ENCODE measurements at places on chromosomes 4 and X. TPM values are rescaled to one million over a fixed set of nuclear protein-coding genes. Genes with fewer than 3 reads are reported as not detected.

GRCh38 chr4:163598028-163598427 lies 103.5 kb downstream of the TMA16 start:
- no peak for DNase-seq

GRCh38 chr4:2694691-2695090 lies 61.4 kb downstream of the TNIP2 start:
- DNase-seq = no peak

GRCh38 chrX:25028726-25029125 lies 13.0 kb upstream of the ARX start:
- DNase-seq = no peak

GRCh38 chrX:147850875-147851274 lies 60.8 kb upstream of the FMR1 start:
- DNase-seq = no peak

The GPR50 gene
- not detected for polyA plus RNA-seq

DNA sequence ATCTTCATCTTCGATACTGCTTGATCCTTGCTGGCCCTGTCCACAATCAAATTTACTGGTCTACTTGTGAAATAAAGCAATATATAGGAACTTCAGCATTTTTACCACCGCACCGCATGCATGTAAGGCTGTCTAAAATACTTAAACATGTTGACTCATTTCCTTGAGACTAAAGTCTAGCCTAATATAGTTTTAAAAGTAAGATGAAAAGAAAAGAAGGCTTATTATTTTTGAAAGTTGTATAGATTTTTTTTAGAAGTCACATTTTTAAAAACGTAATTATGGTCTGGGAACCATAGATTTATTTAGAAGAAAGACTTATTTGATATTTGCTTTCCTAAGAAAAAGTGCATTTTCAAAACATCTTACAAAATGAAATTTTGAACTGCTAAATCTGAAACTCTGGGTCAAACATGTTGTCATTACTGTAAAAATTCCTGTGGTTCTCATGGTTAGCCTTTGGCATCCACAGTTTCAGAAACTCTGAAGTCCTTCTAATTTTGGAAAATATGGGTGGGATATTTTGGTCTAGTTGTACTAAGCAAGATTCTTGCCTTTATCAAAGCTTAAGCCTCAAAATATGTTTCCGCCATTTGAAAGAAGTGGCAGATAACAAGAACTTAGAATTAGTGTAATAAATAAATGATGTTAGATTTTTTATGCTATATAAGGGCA lies 423.5 kb upstream of the CTSO start:
- DNase-seq = no peak

GRCh38 chrX:155865193-155865592 lies 16.0 kb upstream of the VAMP7 start:
- DNase-seq = no peak

The TECRL gene
- polyA plus RNA-seq = not detected

The UGT2B10 gene
- 0.03 TPM for polyA plus RNA-seq

- peak; percentile 2 for DNase-seq
Observed at GRCh38 chr4:142036795-142037583, 400.6 kb downstream of the IL15 start.

GRCh38 chr4:74536557-74536956 lies 91.6 kb downstream of the AREG start:
- DNase-seq = no peak

DNA sequence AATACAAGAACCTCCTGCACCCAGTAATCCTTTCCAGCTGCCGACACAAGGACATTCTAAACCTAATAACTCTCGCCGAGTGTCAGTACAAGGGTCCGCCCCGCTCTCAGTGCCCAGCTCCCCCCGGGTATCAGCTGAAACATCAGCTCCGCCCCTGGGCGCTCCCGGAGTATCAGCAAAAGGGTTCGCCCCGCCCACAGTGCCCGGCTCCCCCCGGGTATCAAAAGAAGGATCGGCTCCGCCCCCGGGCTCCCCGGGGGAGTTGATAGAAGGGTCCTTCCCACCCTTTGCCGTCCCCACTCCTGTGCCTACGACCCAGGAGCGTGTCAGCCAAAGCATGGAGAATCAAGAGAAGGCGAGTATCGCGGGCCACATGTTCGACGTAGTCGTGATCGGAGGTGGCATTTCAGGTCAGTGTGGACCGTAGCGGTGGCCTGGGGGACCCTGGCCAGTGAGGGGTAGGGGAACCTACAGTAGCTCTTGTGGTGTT lies at the start of gene MAOA:
TSS of gene MAOA (plus strand) at position 295 of the 490 bp plus-strand sequence. CDS start at position 338, 43 bp downstream.
- peak; percentile 71 for DNase-seq

The XAGE2 gene
- 1.6 TPM for polyA plus RNA-seq

The FMR1NB gene
- polyA plus RNA-seq = not detected

DNA sequence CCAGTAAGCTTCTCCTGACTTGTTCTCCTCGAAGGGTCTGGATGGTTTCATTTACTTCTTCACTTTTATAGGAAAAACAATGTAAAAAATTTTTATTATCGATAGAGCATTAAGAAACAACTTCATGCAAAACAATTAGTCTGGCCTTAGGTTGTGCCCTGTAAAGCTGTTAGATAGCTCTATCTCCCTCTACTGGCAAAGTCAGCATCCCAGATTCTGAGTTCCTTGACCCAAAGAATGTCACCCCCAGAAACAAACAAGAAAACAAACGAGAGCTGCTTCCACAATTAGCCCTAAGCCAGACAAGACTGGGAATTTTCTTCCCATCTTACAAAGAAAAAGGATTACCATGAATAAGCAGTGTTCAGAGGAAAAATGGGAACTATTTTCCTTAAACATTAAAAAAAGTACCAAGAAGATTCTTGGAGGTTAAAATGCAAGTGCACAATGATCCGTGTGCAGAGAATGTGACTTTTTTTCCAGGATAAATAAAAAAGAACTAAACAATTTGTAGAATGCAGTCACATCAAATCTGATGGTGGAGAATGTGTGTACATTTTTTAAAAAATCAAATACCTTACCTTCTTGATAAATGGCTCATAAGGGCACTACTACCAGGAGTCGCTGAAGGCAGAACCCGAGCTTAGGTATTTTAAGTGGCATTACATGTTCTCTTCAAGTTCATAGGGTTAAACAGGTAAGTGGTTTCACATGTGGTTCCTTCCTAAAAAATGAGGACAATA lies 293.2 kb downstream of the FBXO8 start:
- peak; percentile 14 for DNase-seq

GRCh38 chr4:152784490-152785350 lies 5.0 kb downstream of the ARFIP1 start:
- DNase-seq = no peak

The TREX2 gene
- polyA plus RNA-seq = 0.47 TPM

The ATP5ME gene
- polyA plus RNA-seq = 806 TPM

- DNase-seq = no peak
Observed at GRCh38 chr4:77194366-77194765, 37.4 kb downstream of the CCNG2 start.
